ENCODE measurements at places on chromosomes 2 and 18.

DNA sequence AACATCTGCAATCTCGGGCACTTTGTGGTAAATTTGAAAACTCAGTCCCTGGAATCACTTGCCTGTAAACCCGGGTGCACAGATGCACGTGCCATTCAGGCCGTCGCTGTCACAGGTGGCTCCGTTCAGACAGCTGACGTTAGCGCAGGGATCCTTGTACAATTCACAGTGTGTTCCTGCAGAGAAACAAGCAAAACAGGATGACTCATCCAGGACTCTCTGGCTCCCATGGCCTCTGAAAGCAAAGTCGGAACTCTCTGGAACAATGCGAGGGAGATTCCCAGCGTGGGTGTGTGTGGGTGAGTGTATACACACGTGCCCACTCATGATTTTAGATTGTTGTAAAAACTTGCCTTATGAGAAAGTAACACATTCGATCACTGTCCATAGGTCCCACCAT is 136.1 kb upstream of the PID1 start:
- DNase-seq, result no peak

DNA sequence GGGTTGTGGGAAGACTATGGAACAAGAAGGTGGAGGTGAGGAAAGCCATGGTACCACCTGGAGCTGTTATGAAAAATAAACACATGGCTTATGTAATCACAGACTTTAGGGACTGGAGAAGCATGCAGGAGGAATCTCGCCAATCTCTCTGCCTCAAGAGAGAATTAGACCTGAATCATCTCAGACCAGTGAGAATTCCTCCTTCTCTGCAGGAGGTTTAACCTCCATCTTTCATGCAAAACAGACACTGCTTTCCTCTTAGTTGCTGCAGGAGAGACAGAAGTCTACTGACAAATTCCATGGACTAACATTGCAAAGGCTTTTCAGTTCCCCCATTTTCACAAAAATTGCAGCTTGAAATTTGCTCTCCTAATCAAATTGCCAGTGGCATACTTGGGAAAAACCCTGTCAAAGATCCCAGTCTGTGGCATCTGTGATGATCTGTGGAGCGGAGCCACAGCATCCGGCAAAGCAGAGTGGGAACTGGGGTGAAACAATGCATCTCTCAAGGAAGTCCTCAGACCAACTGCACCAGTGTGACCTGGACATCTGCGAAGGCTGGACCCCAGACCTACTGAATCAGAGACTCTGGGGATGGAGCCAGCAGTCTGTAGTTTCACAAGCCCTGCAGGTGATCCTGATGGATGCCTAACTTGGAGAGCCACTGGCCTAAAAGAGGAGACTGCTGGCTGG is 28.6 kb upstream of the NCKAP5 start:
- DNase-seq, result no peak

DNA sequence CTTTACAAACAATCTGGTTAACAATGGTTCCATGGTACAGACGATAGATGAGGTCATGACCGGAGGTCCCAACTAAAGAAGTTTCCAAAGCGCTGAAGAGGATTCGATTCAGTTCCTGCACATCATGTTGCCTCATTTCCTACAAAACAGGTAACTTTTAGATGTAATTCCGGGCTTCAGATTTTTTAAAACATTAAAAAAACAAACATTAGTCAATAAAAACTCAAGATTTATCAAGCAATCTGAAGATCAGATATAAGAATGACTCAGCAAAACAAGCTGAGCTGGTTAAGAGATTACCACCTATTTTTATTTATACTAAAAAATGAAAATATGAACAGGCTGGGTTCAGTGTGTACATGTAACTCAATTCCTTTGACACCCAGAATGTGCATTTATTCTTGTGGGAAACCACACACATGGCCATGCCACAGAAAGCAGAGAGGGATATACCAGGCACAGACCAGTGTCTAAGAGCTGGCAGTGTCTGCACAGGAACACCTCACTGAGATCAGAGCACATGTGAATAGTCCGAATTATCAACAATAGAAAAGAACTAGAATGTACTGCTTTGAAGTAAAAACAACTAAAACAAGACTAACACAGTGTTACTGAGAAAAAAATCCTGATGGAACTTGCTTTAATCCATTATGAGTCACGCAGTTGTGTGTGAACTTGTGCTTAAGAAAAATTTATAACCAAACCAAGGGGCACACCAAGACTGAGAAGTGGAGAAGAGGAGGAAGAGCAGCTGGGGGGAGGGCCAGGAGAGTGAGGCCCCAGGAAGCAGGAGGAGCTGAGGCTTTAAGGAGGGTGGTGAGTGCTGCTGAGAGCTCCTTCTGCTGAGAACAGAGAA is 9.5 kb downstream of the USP40 start:
- no peak for DNase-seq

DNA sequence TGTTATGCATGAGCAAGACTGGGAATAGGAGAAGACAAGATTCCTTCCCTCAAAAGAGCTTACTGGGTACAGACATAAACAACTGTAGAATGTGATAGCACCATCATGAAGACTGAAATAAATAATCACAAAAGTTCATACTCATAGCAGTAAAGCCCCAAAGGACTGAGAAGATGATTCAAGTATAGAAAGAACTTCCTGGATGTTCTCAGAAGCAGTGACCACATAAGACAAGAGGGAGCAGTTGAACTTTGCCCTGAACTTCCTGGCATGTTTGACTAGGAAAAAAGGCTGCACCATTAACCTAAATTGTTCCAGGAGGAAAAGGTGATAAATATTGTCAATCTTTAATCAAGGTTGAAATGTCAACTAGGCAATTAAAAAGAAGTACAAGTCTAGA is 57.8 kb upstream of the CCDC141 start:
- DNase-seq, result no peak

- DNase-seq, result peak; percentile 1
Observed at GRCh38 chr18:70454704-70455322, 166.0 kb downstream of the SOCS6 start.

GRCh38 chr2:176135035-176135440 is 5.5 kb downstream of the HOXD8 start:
- DNase-seq, result no peak

DNA sequence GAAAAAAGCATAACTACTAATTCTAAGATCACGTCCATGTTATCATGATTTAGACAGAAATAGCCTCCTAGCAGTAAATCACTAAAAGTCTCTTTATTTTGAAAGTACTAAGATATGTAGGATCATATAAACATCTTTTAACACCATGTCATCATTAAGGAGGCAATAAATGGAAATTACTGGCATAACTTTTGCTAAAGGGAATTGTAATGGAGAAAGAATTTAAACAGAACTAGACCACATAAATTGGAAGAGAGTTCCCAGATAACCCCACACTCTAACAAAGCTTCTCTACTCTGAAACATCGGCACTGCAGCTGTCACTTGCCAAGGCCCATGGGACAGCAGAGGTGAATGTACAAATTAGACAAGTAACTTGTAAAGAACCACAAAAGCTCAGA is 29.5 kb downstream of the STK39 start:
- no peak for DNase-seq

GRCh38 chr18:41320100-41320499 is 634.9 kb upstream of the PIK3C3 start:
- no peak for DNase-seq

DNA sequence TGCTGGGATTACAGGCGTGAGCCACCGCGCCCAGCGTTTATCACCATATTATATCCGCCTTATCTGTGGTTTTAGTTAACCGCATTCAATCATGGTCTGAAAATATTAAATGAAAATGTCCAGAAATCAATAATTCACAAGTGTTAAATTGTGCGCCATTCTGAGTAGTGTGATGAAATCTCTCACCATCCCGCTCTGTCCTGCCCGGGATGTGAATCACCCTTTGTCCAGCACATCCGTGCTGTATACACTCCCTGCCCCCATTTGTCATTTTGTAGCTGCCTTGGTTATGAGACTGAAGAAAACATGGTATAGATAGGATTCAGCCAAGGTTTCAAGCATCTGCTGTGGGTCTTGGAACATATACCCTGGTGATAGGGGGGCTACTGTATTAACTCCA is 70.7 kb downstream of the TIMM21 start:
- DNase-seq, result no peak

GRCh38 chr2:160353166-160353565 is 140.4 kb downstream of the RBMS1 start:
- DNase-seq, result no peak

GRCh38 chr18:37445368-37445767 is 120.2 kb downstream of the CELF4 start:
- no peak for DNase-seq

DNA sequence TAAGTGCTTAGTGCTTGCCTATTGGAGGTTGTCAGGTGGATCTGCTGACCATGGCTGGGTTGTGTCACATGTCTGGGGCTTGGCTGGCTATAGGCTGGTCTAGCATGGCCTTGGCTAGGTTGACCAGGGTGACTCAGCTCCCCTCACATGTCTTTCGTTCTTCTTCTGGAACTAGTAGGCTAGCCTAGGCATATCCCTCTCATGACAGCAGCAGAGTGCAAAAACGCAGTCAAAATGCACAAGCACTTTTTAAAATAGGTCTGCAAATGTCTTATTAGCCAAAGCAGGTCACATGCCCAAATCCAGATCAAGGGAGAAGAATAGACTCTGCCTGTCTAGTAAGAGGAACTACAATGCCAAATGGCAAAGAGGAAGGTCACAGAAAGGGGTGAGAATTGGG is 179.7 kb upstream of the ACVR2A start:
- no peak for DNase-seq

GRCh38 chr18:60446821-60447220 is 74.2 kb upstream of the MC4R start:
- no peak for DNase-seq

- DNase-seq, result no peak
Observed at GRCh38 chr2:43128559-43128955, 97.8 kb downstream of the ZFP36L2 start.

DNA sequence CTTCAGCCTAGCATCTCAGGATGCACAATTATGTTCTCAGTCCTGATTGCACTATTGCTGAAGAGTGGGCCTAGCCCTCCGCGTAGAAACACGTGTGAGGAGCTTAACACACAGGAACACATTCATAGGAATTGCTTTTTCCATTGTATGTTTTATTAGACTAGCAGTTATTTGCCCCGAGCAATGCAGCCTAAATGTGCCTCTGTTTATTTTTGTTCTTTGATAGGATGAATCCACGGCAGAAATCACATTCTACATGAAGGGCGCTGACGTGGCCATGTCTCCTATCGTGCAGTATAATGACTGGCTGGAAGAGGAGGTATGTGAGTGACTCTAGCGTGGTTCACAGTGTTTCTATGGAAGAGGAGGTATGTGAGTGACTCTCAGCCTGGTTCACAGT is 65.9 kb upstream of the NFATC1 start:
- no peak for DNase-seq

GRCh38 chr2:98376996-98377395 is 30.7 kb downstream of the CNGA3 start:
- DNase-seq, result no peak

- DNase-seq, result no peak
Observed at GRCh38 chr18:38035193-38035592, 469.6 kb upstream of the CELF4 start.
